ENCODE measurements at places on chromosomes 2 and 18.
A peak's percentile ranks its signal among the peaks of the same experiment; 100 is the strongest.

DNA sequence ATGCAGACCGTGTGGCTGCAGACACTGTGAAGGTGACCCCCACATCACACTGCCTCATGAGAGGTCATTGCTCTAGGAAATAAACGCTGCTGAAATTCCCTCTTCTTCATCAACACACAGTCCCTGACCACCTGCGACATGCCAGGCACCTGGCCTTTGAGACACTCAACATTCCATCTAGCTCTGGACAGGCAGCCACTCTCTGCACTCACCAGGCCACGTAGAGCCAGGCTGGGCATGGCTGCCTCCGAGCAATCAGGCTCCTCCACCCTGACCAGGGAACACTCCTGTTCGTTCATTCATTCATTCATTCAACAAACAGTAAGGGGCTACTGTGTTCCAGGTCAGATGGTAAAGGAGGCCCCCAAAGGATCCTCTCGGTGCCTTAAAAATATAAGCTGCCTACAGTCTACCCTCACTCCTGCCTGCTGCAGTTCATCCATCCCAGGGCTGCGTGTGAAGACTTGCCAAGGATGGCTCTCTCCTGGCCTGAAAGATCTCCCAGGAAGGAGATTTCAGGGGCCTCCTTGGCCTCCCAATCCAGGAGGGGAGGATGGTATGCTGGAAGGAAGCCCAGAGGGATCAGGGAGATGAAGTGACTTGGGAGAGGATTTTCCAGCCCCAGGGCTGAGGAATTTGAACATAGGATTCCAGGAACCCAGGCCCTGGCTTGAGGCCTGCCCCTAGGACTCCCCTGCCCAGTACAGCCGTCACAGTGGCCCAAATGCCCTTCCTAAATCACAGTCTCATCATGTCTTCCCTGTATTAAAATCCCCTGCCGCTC, 66.7 kb downstream of the TNS1 start:
- no peak for DNase-seq

DNA sequence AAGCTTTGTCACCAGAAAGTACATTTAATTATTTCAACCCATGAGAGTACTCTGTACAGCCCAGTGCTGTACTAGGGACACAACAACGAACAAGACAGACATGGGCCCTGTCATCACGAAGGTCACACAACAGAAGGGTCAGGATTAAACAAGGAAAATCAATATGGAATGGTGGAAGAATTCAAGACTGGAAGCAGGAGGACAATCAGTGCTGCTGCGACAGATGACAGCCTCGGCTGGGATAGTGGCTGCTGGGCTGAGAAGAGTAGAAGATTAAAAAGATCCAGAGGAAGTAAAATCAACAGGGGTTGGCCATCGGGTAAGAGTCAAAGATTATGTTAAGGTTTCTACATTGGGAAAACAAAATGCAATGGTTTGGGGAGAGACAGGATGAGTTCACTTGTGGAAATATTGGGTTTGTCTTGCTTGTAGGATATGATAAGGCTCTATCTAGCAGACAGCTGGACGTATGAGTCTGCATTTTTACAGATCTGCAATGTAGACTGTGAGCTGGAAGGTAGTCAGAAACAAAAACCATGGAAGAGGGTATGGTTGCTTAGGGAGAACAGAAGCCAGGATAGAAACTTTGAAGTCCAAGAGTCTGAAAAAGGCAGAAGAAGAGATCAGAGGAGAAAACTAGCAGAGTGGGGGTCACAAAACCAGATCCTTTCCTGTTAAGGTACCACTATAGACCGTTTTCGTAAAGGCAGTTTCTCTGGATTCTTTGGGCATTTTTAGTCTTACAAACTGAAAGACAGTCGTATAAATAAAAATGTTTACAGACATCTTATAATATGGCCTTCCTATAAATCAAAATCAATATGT, 84.1 kb downstream of the PRELID3A start:
- DNase-seq = no peak

- no peak for DNase-seq
Measured at GRCh38 chr2:45741161-45741850, 89.8 kb downstream of the PRKCE start.

- DNase-seq = no peak
Measured at GRCh38 chr18:4358618-4359017, 96.5 kb downstream of the DLGAP1 start.

DNA sequence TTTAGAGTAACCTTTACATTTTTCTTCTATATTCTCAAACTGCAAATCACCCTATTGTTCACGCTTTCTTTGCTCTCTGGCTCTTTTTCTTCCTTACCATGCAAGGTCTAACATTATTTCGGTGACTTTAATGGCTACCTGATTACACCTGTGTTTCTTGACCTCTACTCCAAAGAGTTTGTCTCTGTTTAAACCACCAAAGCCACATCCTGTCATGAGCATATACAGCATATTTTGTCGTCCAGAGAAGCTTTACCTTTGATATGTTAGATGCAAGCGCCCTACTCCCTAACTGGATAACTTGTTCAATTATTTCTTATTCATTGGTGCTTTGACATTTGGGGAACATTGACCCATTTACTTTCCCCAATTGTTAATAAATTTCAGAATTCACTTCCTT, 565.1 kb upstream of the GCFC2 start:
- DNase-seq = no peak

- no peak for DNase-seq
Measured at GRCh38 chr2:207951734-207952470, 73.4 kb downstream of the PLEKHM3 start.

- DNase-seq = no peak
Measured at GRCh38 chr2:230875347-230876315, 10.9 kb downstream of the ITM2C start.

GRCh38 chr18:35345460-35345921, 1.3 kb upstream of the ZNF24 start:
- DNase-seq = no peak

DNA sequence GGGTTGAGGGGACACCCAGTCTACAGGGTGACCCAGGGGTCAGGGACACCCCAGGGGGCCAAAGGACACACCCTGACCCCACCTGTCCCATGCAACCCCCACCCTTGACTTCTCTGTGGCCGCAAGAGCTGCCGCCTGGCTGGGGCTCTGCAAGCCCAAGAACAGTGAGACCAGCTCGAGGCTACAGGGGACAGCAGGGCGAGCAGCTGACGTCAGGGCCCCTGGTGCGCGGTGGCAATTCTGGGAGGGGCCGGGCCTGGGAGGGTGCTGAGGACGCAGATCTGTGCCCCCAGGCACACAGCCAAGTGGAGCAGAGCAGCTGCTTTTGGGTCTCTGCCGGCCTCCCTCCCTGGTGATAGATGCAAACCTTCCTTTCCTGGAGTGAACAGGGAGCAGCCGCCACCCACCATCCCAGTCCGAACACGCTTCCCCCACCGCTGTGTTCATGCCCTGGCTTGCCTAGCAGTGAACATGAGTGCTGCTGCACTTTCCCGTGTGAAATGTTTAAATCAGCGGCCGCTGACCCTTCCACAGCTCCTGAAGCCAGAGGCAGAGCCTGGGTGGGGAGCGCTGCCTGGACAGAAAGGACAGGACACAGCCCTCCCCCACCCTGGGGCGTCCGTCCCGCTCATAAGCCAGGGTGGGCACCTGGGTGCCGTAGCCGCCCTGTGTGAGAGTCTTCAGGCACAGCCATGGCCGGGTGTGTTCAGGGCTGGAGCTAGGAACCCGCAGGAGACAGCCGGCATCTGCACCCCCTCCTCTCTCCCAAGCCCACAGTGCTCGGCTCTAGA, 46.9 kb downstream of the SLC66A2 start:
- no peak for DNase-seq

DNA sequence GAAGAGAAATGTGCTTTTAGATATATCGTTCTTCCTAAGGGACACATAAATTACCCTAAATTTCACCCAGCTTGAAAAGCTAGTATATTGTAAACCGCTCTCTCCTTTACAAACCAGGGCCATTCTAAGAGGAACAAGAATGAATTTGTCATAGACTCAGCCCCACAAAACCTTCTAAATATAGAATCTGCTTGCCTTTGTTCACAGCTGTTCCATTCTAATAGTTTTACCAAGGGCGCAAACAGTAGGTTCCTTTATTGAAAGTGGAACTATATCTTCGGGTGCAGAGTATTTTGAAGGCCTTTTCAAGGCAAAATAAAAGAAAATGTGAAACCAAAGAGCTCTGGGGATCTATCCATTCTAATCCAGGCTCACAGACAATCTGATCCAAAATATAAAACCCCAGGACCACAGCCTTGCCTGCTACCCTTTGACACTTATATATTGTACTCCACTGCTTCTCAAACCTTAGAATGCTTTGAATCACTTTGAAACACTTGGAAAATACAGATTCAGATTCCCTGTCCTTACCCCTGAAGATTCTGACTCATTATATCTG, 316.8 kb downstream of the PAX3 start:
- DNase-seq = no peak

DNA sequence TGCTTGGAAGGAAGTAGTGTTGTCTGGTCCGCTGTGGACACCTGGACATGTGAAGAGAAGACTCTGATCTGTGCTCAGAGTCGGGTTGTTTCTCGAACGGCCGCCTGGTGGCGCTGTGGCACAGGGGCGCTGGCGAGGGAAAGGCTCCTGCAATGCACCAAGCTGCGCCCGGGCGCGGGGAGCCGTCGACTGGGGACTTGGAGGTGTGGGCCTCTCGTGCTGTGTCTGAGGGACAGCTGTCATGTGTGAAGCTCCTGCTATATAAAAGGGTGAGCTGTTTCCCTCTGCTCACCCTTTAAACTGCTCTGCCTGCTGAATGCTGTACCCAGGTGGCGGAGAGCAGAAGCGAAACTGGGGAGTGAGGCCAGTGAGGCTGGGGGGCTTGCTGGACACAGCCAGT, 44.0 kb downstream of the GNAL start:
- DNase-seq = peak; percentile 48

DNA sequence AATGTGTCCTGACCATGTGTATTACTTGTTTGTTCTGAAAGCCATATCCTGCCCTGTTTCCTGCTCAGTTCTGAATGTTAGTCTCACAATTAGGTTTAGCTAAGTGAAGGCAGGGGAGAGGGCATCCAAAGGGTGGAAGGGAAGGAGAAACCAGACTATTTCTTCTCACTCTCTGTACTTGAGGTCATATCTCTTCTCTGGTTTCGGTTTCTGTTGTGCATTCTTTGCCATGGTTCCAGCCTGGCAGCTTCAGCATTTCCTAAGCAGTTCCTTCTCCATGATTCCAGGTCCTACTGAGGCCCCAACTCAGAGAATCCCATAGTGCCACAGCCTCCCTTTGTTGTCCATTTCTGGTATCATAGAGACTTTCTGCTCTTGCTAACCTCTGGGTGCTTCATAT, 40.3 kb upstream of the HNMT start:
- DNase-seq = no peak

GRCh38 chr2:8549942-8550341, 131.9 kb upstream of the ID2 start:
- no peak for DNase-seq

DNA sequence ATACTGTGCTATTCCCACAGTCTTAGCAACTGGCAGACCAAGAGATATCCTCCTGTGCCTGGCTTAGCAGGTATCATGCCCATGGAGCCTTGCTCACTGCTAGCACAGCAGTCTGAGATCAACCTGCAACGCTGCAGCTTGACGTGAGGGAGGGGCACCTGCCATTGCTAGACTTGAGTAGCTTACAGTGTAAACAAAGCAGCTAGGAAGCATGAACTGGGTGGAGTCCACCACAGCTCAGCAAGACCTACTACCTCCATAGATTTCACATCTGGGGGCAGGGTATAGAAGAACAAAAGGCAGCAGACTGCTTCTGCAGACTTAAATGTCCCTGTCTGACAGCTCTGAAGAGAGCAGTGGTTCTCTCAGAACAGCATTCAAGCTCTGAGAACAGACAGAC, 74.8 kb downstream of the AKAIN1 start:
- no peak for DNase-seq

DNA sequence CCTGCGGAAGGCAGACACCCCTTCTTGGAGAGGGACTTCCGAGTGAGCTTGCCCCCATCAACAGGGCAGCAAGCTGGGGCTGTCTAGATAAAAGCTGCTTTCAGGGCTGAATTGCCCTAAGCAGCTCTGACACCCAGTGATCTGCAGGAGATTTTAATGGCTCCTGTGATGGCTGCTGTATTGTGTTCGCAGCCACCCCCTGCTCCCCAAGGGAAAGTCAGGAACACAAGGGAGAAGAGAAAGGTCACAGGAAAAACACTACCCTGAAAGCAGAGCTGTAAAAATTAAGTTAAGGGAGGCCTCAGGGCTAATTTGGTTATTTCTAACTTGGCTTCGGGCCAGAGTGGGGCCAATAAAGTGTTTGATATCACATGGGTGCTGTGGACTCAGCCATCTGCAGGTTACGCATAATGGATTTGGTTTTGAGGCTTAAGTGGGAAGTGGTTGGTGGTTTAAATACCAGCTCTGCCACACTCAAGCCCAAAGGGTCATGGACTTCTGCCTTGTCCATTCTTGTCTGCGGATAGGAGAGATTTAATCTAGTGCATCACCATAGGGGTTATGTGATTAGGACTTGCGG, 147.6 kb downstream of the CLIP4 start:
- no peak for DNase-seq

DNA sequence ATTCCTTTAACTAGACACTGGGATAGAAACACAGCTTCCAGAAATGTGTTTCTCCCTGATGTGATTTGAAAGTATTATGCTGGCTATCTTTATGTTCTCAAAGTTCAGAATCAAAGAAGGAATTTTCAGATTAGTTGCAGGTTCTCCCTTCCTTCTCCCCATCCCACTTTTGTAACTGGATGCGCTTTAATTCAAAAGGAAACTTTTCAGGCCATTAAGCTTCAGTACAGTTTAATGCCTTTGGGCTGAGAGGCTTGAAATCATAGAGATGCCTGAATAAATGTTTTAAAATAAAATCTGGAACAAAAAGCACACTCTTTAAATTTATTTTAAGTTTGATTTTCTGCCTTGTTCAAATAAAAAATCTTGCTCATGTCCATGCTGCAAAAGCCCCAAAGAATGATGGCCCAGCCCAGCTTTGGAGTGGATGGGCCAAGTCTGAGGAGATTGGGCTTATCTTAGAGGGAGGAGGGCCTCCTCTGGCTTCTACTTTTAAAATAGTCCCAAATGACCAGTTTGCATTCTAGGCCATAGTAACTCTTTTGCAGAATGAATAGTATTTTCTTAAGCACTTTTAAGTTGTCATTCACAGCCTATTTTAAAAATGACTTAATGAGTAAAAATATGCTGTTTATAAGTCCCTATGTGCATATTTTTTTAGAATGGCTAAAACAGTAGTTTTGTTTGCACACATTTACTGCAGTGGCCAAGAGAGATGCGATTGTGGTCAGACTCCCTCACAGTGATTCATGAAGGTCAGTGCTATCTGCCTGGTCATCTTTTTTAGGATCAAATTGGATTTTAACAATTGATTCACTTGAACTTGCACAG, 129.2 kb downstream of the MTX2 start:
- no peak for DNase-seq

- DNase-seq = no peak
Measured at GRCh38 chr2:45979065-45979464, 318.1 kb upstream of the EPAS1 start.

All from NT2/D1 (cell line).